ENCODE measurements at places on chromosomes 7 and 10.

DNA sequence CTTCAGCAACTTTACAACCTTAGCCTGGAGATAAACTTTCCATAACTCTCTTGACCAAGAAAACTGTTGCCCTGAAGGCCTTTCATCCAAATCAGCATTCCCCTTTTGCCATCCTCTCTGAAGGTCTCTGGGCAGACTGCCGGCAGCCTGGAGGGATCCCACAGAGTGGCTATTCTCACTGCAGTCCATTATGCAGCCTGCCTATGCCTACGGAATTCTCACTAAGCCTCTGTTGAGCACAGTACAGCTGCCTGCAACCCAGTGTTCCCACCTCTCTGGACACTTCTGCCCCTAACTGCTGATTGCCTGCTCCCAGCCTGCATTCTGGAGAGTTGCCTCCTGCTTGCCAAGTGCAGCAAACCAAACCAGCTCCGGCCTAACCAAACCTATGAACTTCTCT, 548.9 kb upstream of the STEAP1 start:
- no peak for DNase-seq
- H3K4me1 ChIP-seq: no peaks in the 10 kb centered on the region
- H3K4me3 ChIP-seq: no peak overlapping the region
- no peaks in the 10 kb centered on the region for H3K27me3 ChIP-seq

GRCh38 chr7:24942226-24942625, 37.8 kb downstream of the OSBPL3 start:
- H3K4me1 ChIP-seq: peaks cover 68% of the 10 kb centered on the region
- H3K36me3 ChIP-seq: peaks cover 4% of the 10 kb centered on the region
- H3K27ac ChIP-seq: no peak overlapping the region
- DNase-seq: no peak
- H3K27me3 ChIP-seq: no peaks in the 10 kb centered on the region
- H3K4me3 ChIP-seq: no peak overlapping the region

DNA sequence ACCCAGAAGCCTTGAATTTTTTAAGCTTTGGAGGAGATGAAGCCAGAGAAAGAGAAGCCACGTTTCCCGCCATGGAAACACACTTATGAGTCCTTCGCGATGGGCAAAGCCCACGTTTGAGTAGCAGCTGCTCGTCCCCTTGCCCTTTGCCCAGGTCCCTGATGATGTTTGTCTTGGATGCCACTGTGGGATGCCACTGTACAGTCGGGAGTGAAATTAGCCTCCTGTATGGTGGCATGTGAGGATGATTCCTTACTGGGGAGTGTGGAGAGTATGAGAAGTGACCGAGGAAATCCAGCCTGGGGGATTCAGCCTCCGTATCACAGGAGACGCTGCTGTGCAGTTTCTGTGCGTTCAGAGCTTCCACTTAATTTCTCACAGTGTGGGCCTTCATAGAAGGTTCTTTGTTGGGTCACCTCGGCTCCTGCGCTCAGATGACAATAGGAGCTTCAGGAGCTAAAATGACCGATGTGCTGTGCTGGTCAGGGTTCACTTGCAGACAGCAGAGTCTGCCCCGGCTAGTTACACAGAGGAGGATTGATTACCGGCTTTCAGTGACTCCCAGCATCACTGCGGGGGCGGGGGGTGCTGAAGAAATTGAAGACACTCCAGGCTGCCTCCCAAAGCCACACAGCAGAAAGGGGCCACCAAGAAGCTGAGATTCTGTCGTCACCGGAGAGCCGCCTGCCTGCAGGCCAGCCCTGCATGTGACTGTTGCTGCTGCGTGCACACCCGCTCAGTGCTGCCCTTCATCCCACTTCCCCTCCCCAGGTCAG, 122.1 kb upstream of the SFMBT2 start:
- no peaks in the 10 kb centered on the region for H3K4me1 ChIP-seq
- no peak overlapping the region for H3K27ac ChIP-seq
- no peak overlapping the region for H3K4me3 ChIP-seq
- H3K36me3 ChIP-seq: no peaks in the 10 kb centered on the region

- H3K27me3 ChIP-seq: no peaks in the 10 kb centered on the region
- H3K27ac ChIP-seq: no peak overlapping the region
- H3K4me1 ChIP-seq: no peaks in the 10 kb centered on the region
- no peaks in the 10 kb centered on the region for H3K36me3 ChIP-seq
- H3K4me3 ChIP-seq: no peak overlapping the region
- DNase-seq: no peak
These were observed 271.6 kb downstream of the CACNA2D1 start for GRCh38 chr7:82172017-82172416.

GRCh38 chr10:29533696-29534285, 101.0 kb downstream of the SVIL start:
- H3K36me3 ChIP-seq: no peaks in the 10 kb centered on the region
- DNase-seq: no peak
- no peak overlapping the region for H3K4me3 ChIP-seq
- H3K27ac ChIP-seq: no peak overlapping the region
- peaks cover 7% of the 10 kb centered on the region for H3K4me1 ChIP-seq
- peaks cover 4% of the 10 kb centered on the region for H3K27me3 ChIP-seq

DNA sequence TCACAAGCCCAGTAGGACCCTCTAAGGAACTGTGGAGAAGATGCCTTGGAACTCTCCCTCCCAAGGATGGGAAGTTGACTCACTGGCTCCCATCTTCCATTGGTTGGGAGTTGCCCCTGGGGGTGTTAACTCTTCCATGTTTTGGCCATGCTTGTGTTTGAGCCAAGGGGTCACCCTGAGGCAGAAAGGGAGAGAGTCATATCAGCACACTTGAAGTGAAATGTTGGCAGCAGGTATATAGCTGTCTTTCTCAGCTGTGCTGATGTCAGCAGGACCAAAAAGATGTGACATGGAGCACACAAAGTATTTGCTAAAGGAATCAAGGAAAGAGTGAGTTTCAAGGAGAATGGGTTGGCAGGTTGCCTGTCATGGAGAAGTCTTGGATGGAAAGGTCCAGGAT, 359.4 kb downstream of the RPS24 start:
- no peaks in the 10 kb centered on the region for H3K4me1 ChIP-seq
- H3K27ac ChIP-seq: no peak overlapping the region
- H3K36me3 ChIP-seq: no peaks in the 10 kb centered on the region
- no peak for DNase-seq
- no peak overlapping the region for H3K4me3 ChIP-seq
- H3K27me3 ChIP-seq: no peaks in the 10 kb centered on the region

DNA sequence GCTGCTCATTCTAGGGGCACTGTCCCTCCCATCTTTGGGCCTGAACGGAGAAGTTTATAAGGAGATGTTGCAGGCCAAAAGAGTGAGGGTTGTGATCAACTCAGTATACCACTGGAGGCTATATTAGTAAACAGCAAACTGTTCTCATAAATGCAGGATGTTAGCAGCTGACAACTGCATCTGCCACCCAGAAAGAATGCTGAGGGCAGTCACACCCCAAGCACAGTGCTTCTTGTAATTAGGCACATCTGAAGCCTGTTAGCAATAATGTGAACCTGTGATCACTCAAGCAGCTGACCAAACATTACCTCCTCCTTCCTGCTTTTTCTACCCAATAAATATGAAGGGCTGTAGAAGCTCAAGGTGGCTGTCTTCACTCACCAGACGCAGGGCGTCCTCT, 38.4 kb upstream of the ZNF138 start:
- DNase-seq: no peak
- H3K36me3 ChIP-seq: no peaks in the 10 kb centered on the region
- no peak overlapping the region for H3K4me3 ChIP-seq
- H3K27me3 ChIP-seq: no peaks in the 10 kb centered on the region
- no peaks in the 10 kb centered on the region for H3K4me1 ChIP-seq

DNA sequence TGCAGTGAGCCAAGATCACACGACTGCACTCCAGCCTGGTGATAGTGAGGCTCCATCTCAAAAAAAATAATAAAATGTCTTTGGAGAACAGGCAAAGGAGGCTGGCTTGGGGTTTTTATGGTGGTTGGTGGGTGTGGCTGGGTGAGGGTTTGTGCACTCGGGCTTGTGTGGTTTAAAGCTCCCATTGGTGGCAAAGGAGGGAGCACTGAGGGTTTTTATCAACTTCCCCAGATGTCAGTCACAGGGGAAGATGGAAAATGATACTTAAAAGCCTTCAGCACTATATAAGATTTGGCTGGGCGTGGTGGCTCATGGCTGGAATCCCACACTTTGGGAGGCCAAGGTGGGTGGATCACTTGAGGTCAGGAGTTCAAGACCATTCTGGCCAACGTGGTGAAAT, 16.3 kb upstream of the RNF216 start:
- peak overlapping the region; percentile 63 for H3K27ac ChIP-seq
- no peaks in the 10 kb centered on the region for H3K27me3 ChIP-seq

GRCh38 chr7:116578526-116578925, 53.7 kb downstream of the CAV1 start:
- DNase-seq: no peak
- peaks cover 16% of the 10 kb centered on the region for H3K4me1 ChIP-seq

- no peak for DNase-seq
- H3K4me3 ChIP-seq: no peak overlapping the region
These were observed 194.8 kb downstream of the TMEM178B start for GRCh38 chr7:141268614-141269013.

- H3K4me3 ChIP-seq: no peak overlapping the region
- no peak overlapping the region for H3K27ac ChIP-seq
- H3K27me3 ChIP-seq: no peaks in the 10 kb centered on the region
- H3K36me3 ChIP-seq: no peaks in the 10 kb centered on the region
- DNase-seq: no peak
These were observed 6.2 kb upstream of the TMEM243 start for GRCh38 chr7:87225696-87226095.

- H3K4me1 ChIP-seq: peaks cover 4% of the 10 kb centered on the region
- H3K4me3 ChIP-seq: no peak overlapping the region
- no peak overlapping the region for H3K27ac ChIP-seq
- no peak for DNase-seq
- no peaks in the 10 kb centered on the region for H3K36me3 ChIP-seq
These were observed 207.0 kb downstream of the ANK3 start for GRCh38 chr10:60182691-60183090.

DNA sequence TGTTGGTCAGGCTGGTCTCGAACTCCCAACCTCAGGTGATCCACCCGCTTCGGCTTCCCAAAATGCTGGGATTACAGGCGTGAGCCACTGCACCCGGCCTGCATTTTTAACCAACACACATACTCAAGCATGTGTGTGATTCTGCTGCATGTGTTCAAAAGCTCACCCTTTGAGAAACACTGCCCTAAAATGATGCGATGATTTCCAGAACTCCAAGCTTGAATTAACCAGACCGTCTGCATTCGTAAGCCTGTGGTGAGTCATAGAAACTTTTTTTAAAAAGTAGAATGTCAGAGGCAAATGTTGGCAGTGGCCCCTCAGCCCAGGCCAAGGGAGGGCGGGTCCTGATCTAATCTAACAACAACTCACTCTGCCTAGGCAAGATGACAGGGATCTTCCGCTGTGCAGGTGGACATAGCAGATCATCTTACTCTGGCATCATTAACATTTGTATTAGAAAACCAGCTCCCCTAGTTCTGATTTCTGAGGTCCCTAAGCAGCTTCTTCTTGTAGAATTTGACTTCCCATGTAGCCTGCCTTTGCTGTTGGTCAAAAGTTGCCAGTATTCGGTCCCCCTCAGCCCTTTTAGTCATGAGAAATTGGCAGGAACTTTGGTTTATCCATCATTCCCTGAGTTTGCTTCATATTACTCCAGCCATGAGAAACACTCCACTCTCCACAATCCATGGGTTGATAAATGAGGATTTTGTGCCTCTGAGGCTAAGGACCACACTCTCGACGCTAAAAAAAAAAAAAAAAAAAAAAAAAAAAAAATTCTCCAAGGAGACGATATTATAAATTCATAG, 190.4 kb downstream of the SKIDA1 start:
- H3K4me1 ChIP-seq: no peaks in the 10 kb centered on the region
- no peaks in the 10 kb centered on the region for H3K27me3 ChIP-seq
- no peaks in the 10 kb centered on the region for H3K36me3 ChIP-seq
- no peak for DNase-seq

GRCh38 chr7:112136271-112137008, 69.8 kb downstream of the DOCK4 start:
- no peaks in the 10 kb centered on the region for H3K27me3 ChIP-seq
- H3K36me3 ChIP-seq: no peaks in the 10 kb centered on the region
- DNase-seq: no peak
- no peak overlapping the region for H3K27ac ChIP-seq
